ENCODE measurements at places on chromosomes 13 and 19.

- no peak for DNase-seq
Measured at GRCh38 chr13:100899720-100900316, 225.2 kb upstream of the TMTC4 start.

GRCh38 chr13:110653851-110654250, 38.5 kb downstream of the NAXD start:
- DNase-seq = no peak

DNA sequence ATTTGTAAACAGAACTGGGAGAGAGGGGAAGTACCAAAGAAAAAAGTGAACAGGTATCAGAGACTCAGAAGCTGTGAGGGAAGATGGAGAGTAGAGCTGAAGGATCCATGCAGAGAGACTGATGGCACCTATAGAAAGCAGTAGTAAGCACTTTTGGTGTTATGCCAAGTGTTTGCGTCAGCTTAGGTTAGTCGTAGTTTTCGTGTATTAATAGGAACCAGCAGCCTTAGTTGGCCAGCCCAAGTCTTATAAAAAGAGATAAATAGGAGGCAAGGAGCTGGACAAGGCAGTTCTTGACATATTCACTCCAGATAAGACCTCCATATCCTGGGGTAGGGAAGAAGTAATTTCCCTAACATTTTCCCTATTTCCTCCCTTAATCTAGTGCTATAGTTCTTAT, 214.2 kb downstream of the OXGR1 start:
- DNase-seq = no peak

GRCh38 chr13:43285933-43286597, 262.7 kb downstream of the DNAJC15 start:
- DNase-seq = no peak

DNA sequence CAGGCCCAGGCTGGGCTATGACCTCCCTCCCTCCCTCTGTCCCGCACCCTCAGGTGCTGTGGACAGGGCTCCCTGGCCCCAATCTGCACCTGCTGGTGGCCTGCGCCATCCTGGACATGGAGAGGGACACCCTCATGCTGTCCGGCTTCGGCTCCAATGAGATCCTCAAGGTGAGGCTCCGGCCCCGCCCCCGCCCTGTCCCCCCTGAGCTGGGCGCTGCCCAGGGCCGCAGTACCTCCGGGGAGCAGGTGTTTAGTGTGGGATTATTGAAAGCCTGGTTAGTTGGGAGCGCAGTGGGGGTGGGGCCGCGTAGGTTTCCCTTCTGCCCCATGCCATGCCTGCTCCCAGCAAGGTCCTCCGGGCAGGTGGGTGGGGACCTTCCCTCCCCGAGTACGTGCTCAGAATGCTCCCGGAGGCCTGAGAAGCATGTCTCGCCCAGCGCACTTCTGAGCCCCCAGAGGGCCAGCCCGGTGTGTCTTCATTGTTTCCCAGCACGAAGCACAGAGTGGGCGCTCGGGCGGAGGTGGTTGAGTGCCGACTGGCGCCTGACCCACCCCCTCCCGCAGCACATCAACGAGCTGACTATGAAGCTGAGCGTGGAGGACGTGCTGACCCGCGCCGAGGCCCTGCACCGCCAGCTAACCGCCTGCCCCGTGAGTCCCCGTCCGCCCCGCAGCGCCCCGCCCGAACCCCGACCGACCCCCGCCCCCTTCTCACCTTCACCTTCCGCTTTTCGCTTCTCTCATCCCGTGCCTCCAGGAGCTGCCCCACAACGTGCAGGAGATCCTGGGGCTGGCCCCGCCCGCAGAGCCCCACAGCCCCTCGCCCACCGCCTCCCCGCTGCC, 8.8 kb downstream of the IL4I1 start:
- no peak for DNase-seq

- DNase-seq = no peak
Measured at GRCh38 chr13:30752201-30752797, 17.0 kb downstream of the ALOX5AP start.

GRCh38 chr13:24223341-24224231, 63.1 kb downstream of the SPATA13 start:
- DNase-seq = no peak

DNA sequence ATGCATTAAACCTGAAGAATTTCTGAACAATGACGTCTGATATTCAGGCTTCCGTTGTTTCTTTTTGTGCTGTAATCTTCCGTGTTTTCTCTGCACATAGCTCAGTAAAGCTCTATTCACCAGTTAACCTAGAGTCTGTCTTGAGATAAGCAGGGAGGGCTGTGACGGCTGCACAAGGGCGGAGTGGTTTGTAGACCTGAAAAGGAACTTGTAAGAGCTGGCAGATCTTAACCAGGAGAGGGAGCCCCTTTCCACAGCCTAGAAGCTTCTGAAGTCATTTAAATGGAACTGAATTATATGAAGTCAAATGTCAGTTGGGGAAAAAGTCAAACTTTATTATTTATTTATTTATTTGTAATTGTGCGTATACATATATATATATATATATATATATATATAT, 27.5 kb downstream of the DPRX start:
- DNase-seq = no peak

- no peak for DNase-seq
Measured at GRCh38 chr13:20719783-20720182, 16.3 kb downstream of the IL17D start.

- DNase-seq = no peak
Measured at GRCh38 chr19:37304884-37305255, 66.0 kb upstream of the ZNF527 start.

DNA sequence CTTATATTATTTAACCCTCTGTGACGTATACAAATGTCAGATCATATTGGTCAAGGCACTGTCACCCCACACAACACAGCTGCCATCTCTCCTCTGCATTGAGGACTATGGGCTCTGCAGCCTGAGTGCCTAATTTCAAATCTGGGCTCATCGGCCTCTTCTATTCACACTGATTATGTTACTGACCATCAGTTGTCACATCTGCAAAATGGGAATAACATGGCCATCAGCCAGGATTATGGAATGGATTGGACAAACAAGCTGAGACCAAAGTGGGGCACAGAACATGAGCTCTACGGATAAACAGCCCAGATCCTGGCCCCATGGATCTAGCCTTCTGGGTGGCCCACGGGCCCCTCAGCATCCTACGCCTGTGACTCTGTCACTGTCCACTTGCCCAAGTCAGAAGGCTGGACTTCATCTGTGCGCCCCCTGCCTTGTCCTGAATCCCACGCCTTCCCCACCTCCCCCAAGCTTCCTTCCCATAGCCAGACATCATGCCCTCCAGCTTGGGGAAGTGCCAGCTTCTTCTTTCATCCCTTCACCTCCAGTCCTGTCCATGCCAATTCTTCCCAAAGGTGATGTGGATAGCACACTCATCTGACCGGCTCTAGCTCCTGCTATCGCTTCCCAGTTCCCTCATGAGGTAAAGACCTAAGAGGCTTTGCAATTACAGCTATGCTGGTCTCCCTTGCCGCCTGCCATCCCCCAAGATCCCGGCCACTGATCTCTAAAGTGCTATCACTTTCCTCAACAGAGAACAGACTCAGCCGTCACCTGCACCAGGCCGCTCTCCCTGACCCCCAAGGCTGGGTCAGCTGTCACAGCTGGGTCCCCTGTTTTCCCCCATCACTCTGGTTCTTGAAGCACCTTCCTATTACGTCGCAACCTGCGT, 872 bp downstream of the FARSA start:
- no peak for DNase-seq

DNA sequence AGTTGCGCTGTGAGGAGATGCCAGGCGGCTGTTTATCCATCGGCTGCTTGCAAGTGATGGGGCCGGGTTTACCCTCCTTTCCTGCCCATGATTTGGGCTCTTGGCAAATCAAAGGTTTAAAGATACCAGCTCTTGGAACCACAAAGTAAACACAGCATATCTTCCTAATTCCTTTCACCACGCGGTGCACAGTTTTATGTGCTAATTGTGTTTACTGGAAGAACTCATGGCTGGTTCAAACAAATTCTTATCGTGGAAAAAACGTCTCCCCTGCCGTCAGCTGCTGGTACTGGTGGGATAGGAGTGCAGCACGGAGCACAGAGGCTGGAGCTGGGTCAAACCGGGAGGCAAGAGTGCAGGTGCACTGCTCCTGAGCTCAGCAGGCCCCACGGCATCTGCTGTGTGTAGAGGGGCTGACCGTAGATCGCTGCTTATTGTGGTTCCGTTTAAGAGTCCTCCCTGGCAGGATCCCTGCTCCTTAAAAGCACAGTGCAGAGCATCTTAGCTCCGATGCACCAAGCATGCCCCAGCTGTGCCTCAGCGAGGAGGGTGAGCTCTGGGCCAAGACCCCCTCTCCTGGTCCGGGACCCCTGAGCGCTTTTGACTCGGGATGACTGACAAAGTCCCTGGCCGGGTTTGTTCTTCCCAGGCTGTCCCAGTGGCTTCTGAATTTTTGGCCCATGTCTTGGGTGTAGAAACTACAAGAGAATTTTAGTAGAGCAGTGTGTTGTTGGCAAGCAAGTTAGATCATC, 51.3 kb upstream of the GAS6 start:
- DNase-seq = no peak

- no peak for DNase-seq
Measured at GRCh38 chr19:13211426-13212308, 61.5 kb downstream of the IER2 start.

DNA sequence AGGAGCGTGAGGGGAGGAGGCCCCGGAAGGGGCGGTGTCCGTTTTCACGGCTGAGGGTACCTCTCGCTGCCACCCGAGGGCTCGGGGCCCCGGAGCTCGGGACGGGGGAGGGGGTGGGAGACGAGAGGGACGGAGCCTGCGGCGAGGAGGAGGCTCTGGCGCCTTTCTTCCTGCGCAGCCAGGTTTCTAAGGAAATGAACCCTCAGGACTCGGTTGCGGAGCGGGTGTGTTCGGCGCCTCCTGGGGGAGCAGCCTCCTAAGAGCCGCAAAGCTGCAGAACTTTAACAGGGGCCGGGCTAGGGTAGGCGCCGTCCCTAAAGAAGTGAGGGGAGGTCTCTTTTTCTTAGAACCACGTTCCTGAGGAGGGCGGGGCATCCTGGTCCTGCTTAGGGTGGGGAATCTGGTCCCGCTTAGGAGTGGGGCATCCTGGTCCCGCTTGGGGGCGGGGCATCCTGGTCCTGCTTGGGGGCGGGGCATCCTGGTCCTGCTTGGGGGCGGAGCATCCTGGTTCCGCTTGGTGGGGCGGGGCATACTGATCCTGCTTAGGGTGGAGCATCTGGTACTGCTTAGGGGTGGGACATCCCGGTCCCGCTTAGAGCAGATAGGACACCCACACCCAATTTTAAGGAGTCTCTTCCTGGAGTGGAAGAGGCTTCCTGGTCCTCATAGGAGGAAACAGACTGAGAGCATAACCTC, 6.2 kb downstream of the SYT5 start:
- DNase-seq = no peak

DNA sequence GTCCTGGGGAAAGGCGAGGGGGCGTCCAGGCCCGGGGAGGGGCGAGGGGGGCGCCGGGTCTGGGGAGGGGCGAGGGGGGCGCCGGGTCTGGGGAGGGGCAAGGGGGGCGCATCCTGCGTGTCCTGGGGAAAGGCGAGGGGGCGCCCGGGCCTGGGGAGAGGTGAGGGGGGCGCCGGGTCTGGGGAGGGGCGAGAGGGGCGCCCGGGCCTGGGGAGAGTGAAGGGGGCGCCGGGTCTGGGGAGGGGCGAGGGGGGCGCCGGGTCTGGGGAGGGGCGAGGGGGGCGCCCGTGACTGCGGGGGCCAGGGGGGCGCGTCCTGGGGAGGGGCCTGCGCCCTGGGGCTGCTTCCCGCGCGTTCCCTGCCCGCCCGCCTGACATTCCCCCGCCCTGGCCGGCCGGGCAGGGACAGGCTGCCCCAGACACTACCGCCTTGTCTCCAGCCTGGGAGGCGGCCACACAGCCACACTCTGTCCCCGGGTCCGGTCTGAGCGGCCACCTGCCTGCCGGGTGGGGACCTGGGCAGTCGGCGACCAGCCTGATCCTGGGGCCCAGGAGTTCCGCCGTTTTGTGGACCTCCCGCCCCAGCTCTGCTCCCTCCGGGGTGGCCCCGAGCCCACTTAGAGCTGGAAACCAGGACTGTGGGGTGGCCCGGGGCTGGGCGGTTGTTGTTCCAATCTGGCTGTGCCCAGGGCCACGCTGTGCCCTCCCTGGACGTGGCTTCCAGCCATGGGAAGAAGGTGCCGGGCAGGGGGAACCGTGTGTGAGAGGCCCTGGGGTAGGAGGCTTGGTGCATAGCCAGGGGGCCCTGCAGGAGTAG, 11.8 kb downstream of the PALM start:
- no peak for DNase-seq

DNA sequence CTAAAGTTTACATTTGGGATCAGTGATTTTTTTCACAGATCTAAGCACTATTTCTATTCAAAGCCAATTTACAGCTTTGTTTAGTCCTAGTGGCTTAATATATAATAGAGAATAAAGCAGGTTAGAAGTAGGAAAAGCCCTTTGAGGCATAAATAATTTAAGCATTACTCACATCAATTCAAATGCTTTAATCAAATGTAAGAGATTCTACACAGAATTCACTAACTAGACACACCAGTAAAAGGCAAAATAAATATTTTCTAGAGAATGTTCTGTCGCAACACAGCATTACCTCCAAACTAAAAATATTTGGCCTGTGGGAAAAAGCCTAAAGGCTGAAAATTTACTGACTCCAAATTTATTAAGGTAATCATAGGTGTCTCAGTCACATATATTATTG, 31.3 kb downstream of the KCTD12 start:
- no peak for DNase-seq

- no peak for DNase-seq
Measured at GRCh38 chr13:96089749-96090239, at the start of gene HS6ST3. Gene HS6ST3 (plus strand): TSS chr13:96090107.

- DNase-seq = no peak
Measured at GRCh38 chr19:28201462-28201943, 1011.4 kb downstream of the UQCRFS1 start.

Data from GM12878 (cell line).